ENCODE measurements at places on chromosomes 6 and 20.

DNA sequence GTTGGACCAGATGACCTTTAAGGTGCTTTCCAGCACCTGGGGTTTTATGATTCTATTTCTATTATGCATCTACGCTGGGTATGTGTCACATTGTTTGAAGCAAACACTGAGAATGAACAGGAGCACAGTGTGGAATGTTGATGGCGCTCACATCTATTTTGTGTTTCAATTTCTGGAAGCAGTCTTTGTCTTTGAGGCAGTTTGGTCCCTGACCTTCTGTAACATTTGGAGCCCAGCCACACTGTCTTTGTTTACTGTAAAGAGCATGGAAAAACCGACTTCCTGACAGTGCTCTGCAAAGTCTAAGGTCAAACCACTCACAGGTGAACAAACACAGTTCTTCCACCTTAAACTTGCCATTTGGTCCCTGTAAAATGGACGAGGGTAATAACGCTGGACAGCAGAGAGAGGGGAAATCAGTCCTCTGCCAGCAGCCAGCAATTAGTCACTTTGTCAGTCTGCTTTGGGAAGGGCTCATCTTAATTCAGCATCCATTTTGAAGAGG, 155.5 kb downstream of the PRL start:
- DNase-seq = no peak

- no peak for DNase-seq
Observed at GRCh38 chr20:18663932-18664331, 76.1 kb downstream of the DTD1 start.

DNA sequence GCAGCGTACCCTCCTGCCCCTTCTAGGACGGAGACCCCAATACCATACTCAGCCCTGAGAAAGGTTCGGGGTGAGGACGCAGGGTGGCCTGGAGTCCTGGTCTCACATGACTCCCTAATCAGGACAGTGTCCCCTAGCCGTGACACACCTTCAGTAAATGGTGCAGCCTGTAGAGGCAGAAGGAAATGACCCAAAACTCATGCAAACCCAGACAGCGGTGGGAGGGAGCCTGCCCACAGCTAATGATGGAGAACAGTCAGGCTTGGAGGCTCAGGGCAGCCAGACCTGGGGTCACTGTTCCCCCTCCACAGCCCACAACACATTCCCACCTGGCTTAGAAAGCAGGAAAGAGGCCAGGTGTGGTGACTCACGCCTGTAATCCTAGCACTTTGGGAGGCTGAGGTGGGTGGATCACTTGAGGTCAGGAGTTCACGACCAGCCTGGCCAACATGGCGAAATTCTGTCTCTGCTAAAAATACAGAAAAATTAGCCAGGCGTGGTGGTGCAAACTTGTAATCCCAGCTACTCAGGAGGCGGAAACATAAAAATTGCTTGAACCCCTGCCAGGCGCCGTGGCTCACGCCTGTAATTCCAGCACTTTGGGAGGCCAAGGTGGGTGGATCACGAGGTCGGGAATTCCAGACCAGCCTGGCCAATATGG, 8.8 kb upstream of the HMGA1 start:
- DNase-seq = no peak

GRCh38 chr6:147506704-147507114, 1.8 kb upstream of the SAMD5 start:
- no peak for DNase-seq

DNA sequence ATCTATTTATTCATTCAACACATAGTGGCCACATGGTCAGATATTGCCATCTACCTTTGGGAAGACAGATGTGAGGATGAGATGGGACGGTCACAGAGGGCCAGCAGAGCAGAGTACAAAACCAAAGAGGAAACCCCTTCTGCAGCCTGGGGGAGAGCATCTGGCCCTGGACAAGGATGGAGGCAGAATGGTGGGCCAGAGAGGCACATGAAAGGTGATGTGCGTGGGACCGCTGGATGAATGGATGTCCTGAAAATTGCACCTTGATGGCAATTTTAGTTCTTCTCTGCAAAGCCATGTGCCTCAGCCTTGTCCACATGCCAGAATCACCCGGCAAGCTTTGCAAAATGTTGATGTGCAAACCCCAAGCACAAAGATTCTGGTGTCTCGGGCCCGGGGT, 77.4 kb upstream of the CD93 start:
- no peak for DNase-seq

- no peak for DNase-seq
Observed at GRCh38 chr6:118739696-118740353, 88.4 kb upstream of the CEP85L start.

DNA sequence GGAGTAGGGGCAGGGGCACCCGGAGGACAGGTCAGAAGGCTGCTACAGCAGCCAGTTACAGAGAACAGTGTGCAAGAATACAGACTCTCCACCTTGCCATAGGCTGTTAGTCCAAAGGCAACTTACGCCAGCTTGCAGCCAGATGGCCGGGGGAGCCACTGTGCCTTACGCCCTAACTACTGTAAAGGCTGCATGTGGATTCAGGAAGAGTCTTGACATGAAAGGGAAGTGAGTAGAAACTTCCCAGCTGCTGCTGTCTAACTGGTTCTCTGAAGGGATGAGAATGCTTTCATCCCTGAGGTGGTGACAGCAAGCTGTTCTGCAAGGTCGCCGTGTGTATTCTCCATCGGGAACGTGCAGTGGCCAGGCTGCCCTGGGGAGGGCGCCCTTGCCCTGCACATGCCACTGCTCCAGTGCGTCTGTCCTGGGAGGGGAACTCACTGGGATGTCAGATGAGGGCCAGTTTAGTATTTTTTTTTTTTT, 46.1 kb downstream of the LYRM4 start:
- no peak for DNase-seq

- no peak for DNase-seq
Observed at GRCh38 chr20:56957737-56958553, 308.5 kb downstream of the BMP7 start.
